ENCODE measurements at places on chromosomes 2 and 18. TPM values are rescaled to one million over a fixed set of nuclear protein-coding genes. Genes with fewer than 3 reads are reported as not detected.

DNA sequence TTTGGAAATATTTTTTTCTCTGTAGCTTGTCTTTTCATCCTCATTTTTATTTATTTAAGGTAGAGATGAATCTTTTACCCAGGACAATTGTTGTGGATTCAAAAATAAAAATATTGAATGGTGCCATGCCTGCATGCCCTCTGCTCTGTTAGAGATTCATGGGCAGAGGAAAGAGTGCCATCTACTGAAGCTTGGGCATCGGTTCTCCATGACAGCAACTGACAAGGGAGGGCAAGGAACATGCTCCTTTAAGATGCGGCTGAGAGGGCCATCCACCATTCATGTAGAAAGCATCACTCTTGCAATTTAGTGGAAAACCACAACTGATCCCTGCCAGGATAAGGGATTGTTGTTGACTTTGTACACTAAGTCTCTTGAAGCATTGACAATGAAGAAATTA, 79.9 kb downstream of the PARD3B start:
- no peaks in the 10 kb centered on the region for H3K4me1 ChIP-seq
- H3K36me3 ChIP-seq = no peaks in the 10 kb centered on the region
- H3K4me3 ChIP-seq = no peak overlapping the region
- DNase-seq = no peak
- H3K27me3 ChIP-seq = no peaks in the 10 kb centered on the region

DNA sequence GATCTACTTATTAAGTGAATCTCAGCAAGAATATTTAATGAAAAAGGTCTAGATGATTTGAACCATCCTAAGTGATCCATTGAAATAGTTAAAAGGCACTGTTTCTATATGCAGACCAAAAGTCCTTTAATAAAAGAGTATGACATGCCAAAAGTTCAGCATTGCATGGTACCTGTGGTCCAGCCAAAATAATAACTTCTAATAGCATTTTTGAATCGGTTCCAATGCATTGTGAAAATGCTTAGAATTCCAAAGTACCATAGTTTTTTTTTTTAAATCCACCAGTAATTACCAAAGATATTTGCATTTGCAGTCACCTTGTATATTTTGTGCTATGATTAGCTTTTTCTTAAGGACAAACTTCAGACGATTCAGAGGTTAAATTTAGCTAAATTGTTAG, 79.9 kb downstream of the NYAP2 start:
- no peaks in the 10 kb centered on the region for H3K27me3 ChIP-seq
- no peaks in the 10 kb centered on the region for H3K36me3 ChIP-seq
- H3K27ac ChIP-seq = no peak overlapping the region
- no peak overlapping the region for H3K4me3 ChIP-seq
- no peak for DNase-seq

The DQX1 gene
- total RNA-seq = not detected

The ITGA4 gene
- total RNA-seq = 13.1 TPM

- no peaks in the 10 kb centered on the region for H3K36me3 ChIP-seq
- H3K4me3 ChIP-seq = no peak overlapping the region
- no peaks in the 10 kb centered on the region for H3K4me1 ChIP-seq
- H3K27me3 ChIP-seq = no peaks in the 10 kb centered on the region
These were observed 133.7 kb upstream of the COPS8 start for GRCh38 chr2:236951830-236952475.

The C2orf80 gene
- not detected for total RNA-seq

DNA sequence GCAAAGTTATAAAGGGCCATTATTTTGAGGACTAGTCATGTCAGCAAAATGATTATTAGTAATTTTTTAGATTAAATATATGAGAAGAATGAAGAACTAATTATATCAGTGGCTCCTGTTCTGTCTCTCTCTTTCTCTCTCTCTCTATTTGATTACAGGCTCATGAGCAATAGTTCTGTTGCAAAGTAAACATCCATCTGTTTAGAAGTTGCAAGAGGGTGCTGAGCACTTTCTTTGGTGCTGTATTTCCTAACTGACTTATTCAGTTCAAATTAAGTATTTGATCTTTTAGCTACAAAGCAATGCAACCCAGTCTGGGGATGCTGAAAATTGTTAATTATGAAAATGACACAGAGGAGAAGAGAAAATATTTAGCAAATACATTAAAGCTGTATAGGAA, 408.1 kb upstream of the UBE2E3 start:
- no peaks in the 10 kb centered on the region for H3K36me3 ChIP-seq
- H3K27ac ChIP-seq = no peak overlapping the region
- no peak overlapping the region for H3K4me3 ChIP-seq
- DNase-seq = no peak
- peaks cover 1% of the 10 kb centered on the region for H3K4me1 ChIP-seq
